Activated CD4-positive, alpha-beta T cell treated with anti-CD3 and anti-CD28 coated beads, Interleukin-2, amount 50 U/mL, for 4 hours (primary cell): ENCODE measurements at places on chromosomes 6 and 20.

GRCh38 chr6:168834801-168835200 is 393.8 kb downstream of the SMOC2 start:
- no peak for DNase-seq

DNA sequence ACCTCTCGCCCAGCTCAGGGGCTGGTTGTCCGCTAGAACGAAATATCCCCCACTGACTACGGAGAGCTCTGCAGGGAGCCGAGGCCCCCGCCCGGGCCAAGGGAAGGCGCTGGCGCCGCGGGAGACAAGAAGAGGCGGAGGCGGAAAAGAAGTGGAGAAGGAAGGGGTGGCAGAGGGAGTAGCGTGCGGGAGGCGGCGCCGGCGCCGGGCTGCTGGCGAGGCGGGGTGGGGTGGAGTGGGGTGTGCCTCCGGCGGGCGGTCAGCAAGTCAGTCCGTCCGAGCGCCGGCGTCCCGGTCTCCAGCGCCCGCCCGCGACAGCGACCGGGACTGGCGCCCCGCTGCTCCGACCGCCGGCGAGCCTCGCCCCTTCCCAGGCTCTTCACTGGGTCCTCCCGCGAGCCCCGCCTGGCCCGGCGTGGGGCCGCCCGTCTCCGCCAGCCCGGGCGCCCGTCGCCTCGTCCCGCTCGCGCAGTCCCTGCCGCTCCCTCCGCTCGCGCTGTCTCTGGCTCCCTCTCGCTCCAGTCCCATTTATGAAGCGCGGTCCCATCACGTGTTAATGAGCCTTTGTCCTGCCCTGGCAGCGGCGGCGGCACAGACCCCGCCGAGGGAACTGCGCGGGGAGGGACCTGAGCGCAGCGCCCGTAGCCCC is at the start of gene CNR1:
Gene CNR1, minus strand, starts transcription at position 504 of the 649 bp plus-strand sequence. CDS start 21,073 bp downstream, outside the sequence.
- DNase-seq = no peak

DNA sequence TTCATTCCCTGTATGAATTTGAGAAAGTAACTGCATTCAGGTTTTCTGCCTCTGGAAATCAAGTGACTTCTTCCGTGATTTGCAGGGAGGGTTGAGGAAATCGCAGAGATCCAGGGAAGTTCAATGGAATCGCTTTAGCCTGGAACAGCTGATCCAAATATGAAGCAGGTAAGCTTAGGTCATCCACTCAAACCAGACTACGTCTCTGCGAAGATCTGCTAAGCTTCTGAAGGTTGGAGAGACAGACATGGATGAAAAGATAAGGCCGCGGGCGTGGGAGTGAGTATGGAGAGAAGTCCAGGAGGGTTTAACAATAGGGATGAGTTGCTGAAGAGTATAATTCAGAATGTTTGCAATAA is 34.2 kb upstream of the BTN3A2 start:
- no peak for DNase-seq

DNA sequence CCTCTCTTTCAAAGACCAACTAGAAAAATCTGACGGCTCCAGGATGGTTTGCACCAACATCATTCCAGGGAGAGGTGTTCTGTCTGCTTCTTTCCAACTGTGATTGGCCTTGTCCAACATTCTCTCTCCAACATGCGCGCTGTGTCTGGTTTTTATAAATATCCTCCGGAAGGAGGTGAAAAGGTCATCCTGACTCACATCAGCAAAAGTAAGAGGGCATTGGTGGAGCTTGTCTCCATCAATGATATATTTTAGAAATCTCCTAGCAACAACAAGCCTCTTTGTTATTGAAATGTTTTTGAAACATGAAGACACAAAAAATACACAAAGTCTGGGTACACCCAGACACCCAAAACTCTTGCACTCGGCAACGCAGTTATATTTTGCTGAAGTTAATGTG is 475.3 kb upstream of the JARID2 start:
- no peak for DNase-seq

DNA sequence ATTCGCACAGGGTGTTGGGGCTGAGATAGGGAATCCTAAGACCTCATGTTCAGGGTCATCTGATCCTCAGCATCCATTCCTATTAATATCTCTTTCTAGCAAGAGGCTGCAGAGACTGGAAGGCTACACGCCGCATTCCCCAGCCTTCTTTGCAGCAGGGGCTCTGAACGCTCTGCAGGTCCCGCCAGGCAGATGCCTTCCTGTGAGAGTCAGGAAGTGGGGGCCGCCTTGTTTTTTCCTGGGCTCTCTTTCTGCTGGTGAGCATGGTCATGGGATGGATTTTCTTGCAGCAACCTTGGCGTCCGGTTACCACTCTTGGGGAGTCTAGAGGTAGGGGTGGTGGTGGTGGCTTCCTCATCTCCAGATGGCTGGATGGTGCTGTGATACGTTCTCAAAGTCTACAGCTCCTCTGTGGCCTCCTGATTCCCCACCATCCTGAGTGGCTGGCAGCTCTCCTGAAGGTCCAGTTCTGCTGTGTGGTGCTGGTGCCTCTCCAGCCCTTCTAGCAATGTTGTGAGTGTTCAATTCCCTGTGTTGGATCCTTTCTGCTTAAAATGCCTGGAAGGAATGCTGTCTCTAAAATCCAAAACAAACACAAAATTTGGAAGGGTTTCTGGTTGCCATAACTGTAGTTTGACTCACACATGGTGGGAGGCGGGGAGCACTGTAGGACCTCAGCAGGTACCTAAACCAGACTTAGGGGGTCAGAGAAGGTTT is 111.9 kb downstream of the CEBPB start:
- no peak for DNase-seq
